ENCODE measurements at places on chromosomes 6 and 20. TPM values are rescaled to one million over a fixed set of nuclear protein-coding genes. Genes with fewer than 3 reads are reported as not detected.

The SAMD3 gene
- polyA plus RNA-seq: 2.4 TPM

The PMEPA1 gene
- 4.3 TPM for polyA plus RNA-seq

The BACH2 gene
- 2.2 TPM for polyA plus RNA-seq

The PACSIN1 gene
- polyA plus RNA-seq: 0.04 TPM

The PRKN gene
- not detected for polyA plus RNA-seq

The POM121L2 gene
- not detected for polyA plus RNA-seq

The PM20D2 gene
- polyA plus RNA-seq: 4.6 TPM

The CGAS gene
- 2.0 TPM for polyA plus RNA-seq

The DPM1 gene
- 48.6 TPM for polyA plus RNA-seq

The RAB44 gene
- not detected for polyA plus RNA-seq

The TMEM151B gene
- polyA plus RNA-seq: not detected

The SLC22A1 gene
- 0.10 TPM for polyA plus RNA-seq

The VTA1 gene
- 103 TPM for polyA plus RNA-seq

The TSPO2 gene
- polyA plus RNA-seq: not detected

The KCNG1 gene
- polyA plus RNA-seq: 20.3 TPM

The BTNL2 gene
- not detected for polyA plus RNA-seq

The CCND3 gene
- polyA plus RNA-seq: 25.8 TPM

The MAFB gene
- 0.14 TPM for polyA plus RNA-seq

The TMEM200A gene
- polyA plus RNA-seq: 29.0 TPM

The LY6G6C gene
- not detected for polyA plus RNA-seq

The TMEM244 gene
- polyA plus RNA-seq: not detected

The SLC52A3 gene
- not detected for polyA plus RNA-seq

The SPATS1 gene
- polyA plus RNA-seq: not detected

The RAET1G gene
- polyA plus RNA-seq: 3.0 TPM

The ZMYND8 gene
- polyA plus RNA-seq: 20.3 TPM

The FKBP1C gene
- polyA plus RNA-seq: 4.6 TPM

The ETV7 gene
- 0.81 TPM for polyA plus RNA-seq

The NNAT gene
- polyA plus RNA-seq: 59.6 TPM

The MICB gene
- polyA plus RNA-seq: 17.9 TPM

The ANKRD66 gene
- polyA plus RNA-seq: not detected

The MTFR2 gene
- polyA plus RNA-seq: 3.3 TPM

The CYP39A1 gene
- not detected for polyA plus RNA-seq

The EEF1A2 gene
- polyA plus RNA-seq: 0.99 TPM
